Stimulated activated CD4-positive, alpha-beta T cell treated with anti-CD3 and anti-CD28 coated beads, Interleukin-12 subunit alpha, Interleukin-12 subunit beta, amount 100 ng/mL, for 4 hours (primary cell): ENCODE measurements at places on chromosomes 3 and 15.

DNA sequence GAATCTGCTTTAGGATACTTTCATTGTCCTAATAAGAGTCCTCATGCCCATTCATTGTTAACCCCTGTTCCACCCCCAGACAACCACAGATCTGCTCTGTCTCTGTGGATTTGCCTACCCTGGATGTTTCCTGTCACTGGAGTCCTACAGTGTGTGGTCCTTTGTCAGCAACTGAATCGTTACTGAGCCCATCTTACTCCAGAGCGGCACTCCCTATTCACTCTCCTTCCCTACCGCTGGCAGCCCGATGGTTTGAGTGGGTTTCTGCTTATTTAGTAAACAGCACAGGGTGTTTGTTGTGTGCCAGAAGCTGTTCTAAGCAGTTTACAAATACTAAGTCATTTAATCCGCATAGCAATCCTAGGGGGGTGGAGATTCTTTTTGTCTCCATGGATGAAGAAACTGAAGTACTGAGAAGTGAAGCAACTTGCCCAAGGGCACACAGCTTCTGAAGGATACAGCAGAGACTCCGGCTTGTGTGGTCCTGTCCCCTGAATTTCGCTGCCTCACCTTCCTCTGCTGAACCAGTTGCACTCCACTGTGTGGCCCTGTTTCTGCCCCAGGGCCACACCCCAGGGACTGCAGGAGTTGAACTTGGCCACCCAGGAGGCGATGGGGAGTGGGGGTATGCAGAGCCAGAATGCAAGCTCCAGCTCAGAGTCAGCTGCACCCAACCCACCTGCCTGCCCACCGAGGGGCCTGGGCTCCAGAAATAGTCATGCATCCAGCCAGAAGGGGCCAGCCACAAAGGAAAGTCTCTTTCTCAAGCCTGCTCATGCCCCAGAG lies 56.5 kb upstream of the SLC6A1 start:
- DNase-seq, result no peak

DNA sequence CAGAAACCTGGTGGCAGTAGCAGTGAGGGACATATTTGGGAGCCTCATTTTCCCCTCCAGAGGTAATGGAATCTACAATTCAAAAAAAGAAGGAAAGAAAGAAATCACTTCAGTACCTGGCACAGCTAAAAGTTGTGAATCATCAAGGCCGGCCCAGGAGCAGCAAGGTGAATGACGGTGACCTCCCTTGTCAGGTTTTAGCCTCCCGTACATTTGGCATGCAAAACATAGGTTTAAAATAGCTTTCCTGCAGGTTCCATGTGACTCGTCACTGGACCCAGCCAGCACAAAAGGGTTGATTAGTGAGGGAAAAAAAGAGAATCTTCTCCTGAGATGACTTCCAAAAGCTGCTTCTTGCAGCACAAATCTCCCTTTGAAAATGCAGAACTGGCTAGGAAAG lies 394.2 kb downstream of the LSAMP start:
- DNase-seq, result no peak

- no peak for DNase-seq
Observed at GRCh38 chr15:98666841-98667240, 18.5 kb downstream of the IGF1R start.

DNA sequence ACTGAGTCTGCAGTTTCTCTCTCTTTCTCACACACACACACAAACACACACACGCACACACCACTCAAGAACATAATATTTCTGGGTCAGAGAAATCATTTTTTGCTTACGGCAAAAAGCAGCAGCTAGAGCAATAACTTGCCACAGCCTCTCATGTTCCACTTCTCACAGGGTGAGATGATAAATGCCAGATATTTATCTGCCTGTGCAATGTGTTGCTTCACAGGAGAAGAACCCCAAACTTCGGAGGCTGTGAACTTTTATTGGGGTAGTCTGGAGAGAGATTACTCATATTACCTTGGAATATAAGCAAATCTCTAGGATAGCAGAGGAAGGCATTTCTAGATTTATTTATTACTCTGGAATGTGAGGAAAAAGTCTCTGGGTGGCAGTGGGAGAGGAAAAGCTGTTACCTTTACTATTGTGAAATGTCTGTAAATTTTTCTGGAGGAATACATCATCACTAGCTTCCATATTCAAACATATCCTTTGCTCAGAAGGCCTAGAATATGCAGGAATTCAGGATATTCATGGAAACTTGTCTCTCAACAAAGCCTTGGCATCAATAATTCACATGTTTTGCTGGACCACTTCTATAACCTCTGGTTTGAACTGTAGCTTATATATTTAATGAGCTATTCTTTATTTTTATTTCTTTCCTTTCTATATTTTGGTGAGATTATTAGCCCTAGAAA lies 369.2 kb downstream of the NSUN3 start:
- DNase-seq, result no peak
